ENCODE measurements at places on chromosomes 1 and 21.

DNA sequence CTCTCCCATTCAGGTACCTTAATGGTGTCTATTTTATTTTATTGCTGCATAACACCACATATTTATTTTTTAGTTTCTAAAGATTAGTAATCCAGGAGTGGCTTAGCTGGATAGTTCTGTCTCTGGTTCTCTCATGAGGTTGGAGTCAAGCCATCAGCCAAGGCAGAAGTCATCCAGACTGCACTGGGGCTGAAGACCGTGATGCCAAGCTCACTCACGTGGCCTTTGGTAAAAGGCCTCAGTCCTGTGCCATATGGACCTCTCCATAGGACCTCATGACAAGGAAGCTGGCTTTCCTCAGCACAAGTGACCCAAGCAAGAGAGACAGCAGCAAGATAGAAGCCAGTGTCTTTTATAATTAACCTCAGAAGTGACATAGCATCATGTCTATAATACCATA lies 23.0 kb upstream of the DDR2 start:
- DNase-seq: no peak

- DNase-seq: no peak
Observed at GRCh38 chr1:89269277-89269676, 3.4 kb downstream of the GBP5 start.

- DNase-seq: no peak
Observed at GRCh38 chr1:83509301-83509781, 489.6 kb downstream of the TTLL7 start.

DNA sequence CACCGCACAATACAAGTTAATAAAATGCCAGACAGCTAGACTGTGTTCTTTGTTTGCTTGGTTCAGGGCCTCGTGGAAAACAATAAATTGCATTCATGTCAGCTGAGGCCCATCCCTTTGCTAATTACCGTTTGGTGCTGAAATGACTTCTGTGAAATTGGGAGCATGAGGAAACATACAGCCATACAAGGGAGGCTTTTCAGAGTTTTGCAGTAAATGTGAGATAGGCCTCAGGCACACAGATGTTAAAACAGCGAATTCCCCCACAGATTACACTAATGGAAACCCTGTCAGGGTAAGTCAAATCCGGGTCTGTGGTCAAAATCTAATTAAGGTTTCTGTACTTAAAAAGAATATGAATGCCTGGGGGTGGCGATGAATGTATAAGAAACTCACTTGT lies 173.5 kb upstream of the LMO4 start:
- peak; percentile 34 for DNase-seq

GRCh38 chr1:181075766-181076350 lies 12.6 kb upstream of the IER5 start:
- DNase-seq: no peak

GRCh38 chr1:214213136-214213535 lies 67.8 kb upstream of the SMYD2 start:
- no peak for DNase-seq

Data from hippocampal formation (tissue), 2 donors.